ENCODE measurements at places on chromosomes 3 and 15.
A peak's percentile ranks its signal among the peaks of the same experiment; 100 is the strongest.

DNA sequence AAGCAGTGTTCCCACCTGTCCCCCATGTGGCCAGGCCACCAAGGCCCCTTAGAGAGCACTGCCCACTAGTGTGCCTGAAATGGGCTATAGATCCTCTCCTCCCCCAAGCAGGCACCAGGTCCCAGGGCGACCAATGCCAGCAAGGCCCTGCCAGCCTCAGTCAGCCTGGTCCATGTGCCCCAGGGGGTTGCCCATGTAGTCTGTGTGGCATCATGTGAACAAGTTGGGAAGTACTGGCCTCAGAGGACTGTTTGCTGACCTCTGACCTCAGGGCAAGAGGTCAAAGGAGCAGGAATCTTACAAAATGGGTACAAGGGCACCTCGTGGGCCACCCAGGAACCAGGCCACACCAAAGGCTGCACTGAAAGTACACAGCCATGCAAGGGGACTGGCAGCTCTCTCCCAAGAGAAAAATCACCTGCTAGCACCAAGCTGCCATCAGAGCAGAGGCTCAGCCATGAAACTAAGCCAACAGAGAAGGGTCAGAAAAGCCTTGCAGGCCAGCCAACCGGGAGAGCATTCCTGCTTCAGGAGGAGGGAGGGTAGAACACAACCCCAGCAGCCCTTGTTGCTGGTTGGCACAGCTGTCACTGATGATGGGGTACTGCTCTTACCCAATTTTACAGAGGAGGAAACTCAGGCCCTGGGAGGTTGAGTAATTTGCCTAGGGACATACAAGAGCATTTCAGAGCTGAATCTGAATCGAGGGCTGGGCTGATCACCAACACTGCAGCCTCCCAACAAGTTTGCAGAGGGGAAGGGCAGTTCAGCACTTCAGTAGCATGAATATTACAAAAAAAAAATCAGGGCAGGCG, 5.2 kb upstream of the FURIN start:
- no peak for DNase-seq

DNA sequence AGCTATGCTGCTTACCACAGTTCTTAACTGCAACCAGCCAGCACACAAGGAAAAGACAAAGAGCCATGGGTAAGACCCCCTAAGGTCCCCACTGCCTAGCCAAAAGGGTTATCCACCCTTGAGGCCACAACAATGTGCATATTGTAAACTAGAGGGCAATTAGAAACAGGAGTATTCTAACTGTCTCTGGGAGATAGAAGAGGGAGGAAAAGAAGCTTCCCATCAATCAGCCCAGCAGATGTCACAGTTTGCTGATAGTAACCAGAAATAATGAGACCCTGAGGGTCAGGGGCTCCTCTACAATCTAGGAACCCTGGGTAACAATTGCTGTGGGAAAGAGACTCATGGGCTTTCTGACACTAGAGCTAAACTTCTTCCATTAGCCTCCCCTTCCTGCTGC, 20.6 kb upstream of the IFT57 start:
- DNase-seq: no peak

DNA sequence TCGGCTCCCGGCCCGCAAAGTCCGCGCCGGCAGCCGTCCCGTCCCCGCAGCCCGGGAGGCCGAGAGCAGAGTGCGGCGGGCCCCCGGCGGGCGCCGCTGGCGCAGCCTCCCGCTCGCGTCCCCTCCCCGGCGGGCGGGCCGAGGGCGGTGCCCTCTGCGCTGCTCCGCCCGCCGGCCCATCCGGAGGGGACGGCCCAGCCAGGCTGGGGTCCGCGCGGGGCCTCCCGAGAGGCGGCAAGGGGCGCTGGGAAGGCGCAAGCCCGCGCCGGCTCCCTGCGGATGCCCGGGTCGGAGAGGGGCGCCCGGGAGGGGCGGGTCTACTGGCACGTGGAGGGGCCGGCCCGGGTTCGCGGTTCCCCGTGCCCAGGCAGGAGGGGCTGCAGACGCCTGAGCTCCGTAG, at the start of the genes CLCN2 and POLR2H:
Gene CLCN2, minus strand, starts transcription at position 74 of the 400 bp plus-strand sequence. CDS start 126 bp downstream, outside the sequence.
Gene POLR2H, plus strand, starts transcription at position 179 of the 400 bp plus-strand sequence. CDS start 1,783 bp downstream, outside the sequence.
- peak; percentile 66 for DNase-seq

DNA sequence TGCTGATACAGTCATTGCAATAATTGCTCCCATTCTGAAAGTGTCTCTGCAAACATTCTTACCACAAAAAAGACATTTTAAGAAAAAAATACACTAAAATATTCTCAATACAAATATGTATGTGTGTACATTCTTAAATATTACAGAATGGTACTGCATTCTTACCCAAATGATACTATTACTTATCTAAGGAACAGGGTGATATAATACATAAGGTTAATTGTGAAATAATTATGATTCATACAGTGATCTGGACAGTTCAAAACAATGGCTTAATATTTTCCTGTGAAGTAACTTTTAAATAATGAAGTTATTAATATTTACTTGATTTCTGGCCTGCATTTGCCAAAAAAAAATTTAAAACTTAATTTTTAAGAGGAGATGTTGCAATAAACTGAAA, 694.6 kb downstream of the TUSC7 start:
- no peak for DNase-seq

- no peak for DNase-seq
These were observed 53.5 kb downstream of the ZPLD1 start for GRCh38 chr3:102488331-102488730.

- DNase-seq: no peak
These were observed 43.3 kb downstream of the TUBGCP4 start for GRCh38 chr15:43414196-43414595.

DNA sequence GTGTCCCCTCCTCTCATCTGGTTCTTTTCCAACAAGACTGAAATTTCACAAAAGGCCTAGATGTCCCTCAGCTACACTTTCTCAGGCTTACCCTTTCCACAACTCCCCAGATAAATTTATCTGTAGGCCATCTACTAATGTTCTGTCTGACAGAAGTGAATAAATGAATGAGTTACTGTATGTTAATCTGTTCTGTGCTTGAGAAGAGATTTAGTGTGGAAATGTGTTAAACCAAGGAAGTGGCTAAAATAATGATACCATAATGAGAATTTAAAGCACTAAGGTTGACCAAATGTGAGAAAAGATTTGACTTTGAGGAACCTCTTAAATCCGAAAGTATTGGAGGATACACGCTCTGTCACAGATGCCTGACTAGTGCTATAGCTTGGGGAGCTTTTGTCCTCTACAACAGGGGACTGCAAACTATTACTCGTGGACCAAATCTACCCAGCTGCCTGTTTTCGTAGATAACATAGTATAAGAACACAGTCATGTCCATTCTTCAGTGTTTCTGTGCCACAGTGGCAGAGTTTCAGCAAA, 74.8 kb upstream of the P2RY1 start:
- DNase-seq: no peak

- no peak for DNase-seq
These were observed 13.4 kb upstream of the FAM98B start for GRCh38 chr15:38440353-38441129.

- DNase-seq: peak; percentile 82
These were observed 46.9 kb downstream of the CHRD start for GRCh38 chr3:184426691-184427141.

DNA sequence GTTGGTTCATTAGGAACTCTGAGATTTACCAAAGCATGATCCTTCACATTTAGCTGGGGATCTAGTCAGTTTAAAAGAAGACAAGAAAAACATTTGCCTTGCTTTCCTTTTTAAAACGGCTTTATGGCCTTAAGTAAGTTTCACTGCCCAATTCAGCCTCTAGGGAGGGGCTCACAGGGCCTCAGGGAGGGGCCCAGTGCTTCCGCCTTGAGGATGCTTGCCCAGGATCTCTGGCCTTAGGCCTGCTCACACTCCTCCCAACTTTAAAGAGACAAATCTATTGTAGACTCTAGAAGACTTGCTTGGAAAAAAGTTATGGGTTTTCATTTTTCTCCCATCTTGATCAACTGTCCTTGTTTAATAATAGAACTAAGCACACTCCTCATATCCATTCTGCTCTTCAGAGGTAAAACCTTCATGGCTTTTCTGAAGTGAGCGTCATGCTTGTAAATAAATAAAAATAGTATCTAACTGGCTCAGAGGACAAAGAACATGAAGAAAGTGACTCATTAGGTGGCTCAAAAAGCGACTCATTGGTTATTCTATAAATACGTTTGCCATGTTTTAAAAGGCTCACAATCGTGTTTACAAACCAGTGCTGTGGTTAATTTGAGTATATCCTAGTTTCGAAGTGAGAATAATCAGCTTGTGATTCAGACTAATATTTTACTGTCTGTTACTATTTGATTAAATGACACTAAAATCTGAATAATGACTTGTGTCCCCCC, 13.7 kb downstream of the PDHB start:
- no peak for DNase-seq

- DNase-seq: no peak
These were observed 377.0 kb downstream of the OCA2 start for GRCh38 chr15:27722102-27722501.

- no peak for DNase-seq
These were observed 91.1 kb downstream of the VGLL4 start for GRCh38 chr3:11552289-11553264.

GRCh38 chr3:39103324-39103693, 4.1 kb downstream of the GORASP1 start:
- DNase-seq: no peak

All from MG63 (cell line).